NCI-H526 (cell line): ENCODE measurements at places on chromosomes 11 and 22.

- no peak for DNase-seq
Measured at GRCh38 chr11:99069856-99070444, 49.2 kb downstream of the CNTN5 start.

DNA sequence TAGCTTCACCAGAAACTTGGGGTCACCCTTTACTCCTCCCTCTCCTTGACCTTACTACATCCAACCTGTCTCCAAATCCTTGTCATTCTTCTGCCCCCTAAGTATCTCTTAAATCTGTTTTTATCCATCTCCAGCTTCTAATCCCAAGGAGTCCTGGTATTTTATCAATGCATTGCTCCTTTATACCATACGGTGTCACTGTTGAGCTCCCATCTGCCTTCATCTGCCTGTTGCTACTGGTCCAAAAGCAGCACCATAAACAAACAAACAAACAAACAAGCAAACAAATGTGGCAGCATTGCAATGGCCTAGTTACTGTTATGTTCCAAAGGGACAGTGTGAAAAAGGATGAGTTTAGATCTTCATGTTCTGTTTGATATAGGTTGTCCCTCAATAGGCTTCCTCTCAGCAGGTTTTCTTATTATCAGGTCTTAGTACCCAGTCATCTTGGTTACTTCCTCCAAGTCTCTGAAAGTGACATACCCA is 34.2 kb downstream of the DNHD1 start:
- DNase-seq = peak; percentile 41

DNA sequence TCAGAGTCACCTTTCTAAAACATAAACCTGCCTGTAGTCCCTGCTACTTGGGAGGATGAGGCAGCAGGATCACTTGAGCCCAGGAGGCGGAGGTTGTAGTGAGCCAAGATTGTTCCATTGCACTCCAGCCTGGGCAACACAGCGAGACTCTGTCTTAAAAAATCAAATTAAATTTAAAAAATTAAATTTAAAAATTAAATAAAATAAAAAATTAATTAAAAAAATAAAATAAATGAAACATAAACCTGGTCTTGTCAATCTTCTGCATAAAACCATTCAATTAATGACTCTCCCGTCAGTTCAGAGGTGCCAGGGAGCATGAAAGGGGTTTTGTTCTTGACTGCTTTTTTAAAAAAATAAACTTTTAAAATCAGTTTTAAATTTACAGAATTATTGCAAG is 48.6 kb downstream of the CCDC83 start:
- DNase-seq = no peak

GRCh38 chr11:119100994-119101758 is 477 bp downstream of the DPAGT1 start:
- no peak for DNase-seq

DNA sequence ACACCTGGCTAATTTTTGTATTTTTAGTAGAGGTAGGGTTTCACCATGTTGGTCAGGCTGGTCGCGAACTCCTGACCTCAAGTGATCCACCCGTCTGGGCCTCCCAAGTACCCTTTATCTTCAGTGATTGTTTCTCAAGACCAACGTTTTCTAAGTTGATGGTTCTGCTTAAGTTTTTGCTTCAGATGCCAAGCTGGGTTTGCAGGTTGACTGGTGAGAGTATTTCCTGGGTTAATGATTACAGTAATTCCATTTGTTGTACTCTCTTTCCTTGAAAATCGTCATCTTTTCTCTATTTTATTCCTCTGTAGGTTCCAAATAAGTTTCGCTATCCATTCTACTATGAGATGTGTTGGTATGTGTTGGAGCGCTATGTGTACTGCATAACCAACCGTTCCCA is 38.5 kb upstream of the GRK2 start:
- no peak for DNase-seq

DNA sequence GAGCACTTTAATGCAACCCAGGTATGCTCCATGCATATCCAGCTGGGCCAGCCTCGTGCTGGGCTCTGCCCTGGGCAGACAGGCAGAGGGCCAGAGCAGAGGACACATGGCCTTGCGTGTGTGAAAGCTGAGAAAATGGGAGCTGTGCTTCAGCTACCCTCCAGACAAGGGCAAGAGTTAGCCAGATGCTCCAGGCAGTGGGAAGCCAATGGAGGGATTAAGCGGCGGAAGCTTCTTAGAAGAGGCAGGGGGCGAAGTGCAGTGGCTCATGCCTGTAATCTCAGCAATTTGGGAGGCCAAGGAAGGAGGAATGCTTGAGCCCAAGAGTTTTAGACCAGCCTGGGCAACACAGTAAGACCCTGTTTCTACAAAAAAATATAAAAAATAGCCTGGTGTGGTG is 9.8 kb upstream of the ARHGEF17 start:
- no peak for DNase-seq

- DNase-seq = no peak
Measured at GRCh38 chr11:76076749-76077148, 129.6 kb downstream of the WNT11 start.

GRCh38 chr22:27684901-27685300 is 116.7 kb downstream of the MN1 start:
- no peak for DNase-seq

GRCh38 chr11:32262367-32262766 is 171.5 kb downstream of the RCN1 start:
- DNase-seq = no peak

DNA sequence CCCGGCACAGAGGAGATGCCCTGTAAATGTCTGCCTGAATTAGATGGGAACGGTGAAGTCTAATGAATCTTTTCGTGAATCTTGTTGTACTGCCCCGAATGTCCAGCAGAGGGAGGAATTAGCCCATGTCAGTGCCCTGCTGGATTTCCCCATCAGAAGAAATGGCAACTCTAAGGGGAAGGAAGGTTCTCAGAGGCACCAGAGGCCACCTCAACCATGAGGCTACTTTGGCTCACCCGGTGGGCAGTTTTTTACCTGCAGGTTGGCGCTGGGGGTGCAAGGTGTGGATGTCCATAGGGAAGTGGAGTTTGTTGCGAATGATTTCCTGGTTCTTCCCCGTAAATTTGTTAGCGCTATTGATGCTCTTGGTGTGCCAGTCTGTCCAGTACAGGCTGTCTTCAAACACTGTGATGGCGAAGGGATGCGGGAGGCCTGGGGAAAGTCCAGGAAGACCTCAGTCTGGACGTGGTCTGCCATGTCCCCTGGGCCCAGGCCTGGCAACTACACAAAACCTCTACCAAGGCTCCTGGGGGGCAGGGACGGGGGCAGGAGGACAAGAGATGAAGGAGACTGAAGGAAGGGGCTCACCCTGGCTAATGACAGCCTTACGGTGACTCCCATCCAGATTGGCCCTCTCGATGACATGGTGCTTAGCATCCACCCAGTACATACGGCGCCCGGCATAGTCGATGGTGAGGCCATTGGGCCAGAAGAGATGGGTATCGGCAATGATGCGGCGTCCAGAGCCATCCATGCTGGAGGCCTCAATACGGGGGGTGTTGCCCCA is 28.5 kb downstream of the LRP4 start:
- peak; percentile 89 for DNase-seq

DNA sequence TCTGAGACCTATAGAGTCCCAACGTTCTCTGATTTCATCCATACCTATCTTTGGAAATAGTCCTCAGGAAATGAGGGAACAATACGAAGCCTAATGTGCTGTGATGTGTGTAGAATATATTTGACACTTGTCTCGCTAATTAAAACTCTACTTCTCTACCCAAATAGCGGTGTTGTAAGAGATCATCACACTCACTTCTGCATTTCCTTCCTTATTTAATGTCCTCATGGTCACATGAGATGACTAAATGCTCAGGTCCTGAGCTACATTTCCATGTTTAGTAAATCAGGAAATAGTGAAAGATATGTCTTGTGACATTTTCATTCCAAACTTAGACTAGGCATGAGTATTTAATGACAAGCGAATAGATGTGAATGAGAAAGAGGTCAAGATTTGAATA is 112.3 kb downstream of the MAML2 start:
- no peak for DNase-seq

GRCh38 chr11:127226949-127227348 is 226.4 kb upstream of the KIRREL3 start:
- no peak for DNase-seq
